AG09309 (cell line): ENCODE measurements at places on chromosomes 13 and 19.

GRCh38 chr19:27770095-27770494 is 1442.9 kb downstream of the UQCRFS1 start:
- no peak for DNase-seq

GRCh38 chr13:36082806-36083205 is 48.4 kb downstream of the DCLK1 start:
- DNase-seq: no peak

- no peak for DNase-seq
Measured at GRCh38 chr13:48626077-48626449, 27.7 kb upstream of the CYSLTR2 start.

DNA sequence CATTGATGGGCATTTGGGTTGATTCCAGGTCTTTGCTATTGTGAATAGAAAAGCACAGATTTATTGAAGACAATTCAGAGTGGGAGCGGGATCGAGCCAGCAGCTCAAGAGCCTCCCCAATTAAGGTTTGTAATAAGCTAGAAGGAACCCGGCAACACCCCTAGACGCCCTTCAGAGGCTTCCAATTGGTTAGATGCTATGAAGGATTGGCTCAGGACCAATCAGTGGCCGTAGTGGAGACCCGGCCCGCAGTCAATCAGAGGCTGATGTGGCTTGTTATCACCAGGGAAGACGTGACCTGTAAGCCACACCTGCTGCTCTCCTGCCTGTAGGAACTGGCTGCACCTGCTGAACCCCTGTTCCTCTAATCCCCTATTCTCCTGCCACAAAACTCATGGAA is 14.6 kb downstream of the SIGLEC11 start:
- DNase-seq: no peak

- DNase-seq: no peak
Measured at GRCh38 chr13:98813993-98814392, 61.5 kb upstream of the SLC15A1 start.

DNA sequence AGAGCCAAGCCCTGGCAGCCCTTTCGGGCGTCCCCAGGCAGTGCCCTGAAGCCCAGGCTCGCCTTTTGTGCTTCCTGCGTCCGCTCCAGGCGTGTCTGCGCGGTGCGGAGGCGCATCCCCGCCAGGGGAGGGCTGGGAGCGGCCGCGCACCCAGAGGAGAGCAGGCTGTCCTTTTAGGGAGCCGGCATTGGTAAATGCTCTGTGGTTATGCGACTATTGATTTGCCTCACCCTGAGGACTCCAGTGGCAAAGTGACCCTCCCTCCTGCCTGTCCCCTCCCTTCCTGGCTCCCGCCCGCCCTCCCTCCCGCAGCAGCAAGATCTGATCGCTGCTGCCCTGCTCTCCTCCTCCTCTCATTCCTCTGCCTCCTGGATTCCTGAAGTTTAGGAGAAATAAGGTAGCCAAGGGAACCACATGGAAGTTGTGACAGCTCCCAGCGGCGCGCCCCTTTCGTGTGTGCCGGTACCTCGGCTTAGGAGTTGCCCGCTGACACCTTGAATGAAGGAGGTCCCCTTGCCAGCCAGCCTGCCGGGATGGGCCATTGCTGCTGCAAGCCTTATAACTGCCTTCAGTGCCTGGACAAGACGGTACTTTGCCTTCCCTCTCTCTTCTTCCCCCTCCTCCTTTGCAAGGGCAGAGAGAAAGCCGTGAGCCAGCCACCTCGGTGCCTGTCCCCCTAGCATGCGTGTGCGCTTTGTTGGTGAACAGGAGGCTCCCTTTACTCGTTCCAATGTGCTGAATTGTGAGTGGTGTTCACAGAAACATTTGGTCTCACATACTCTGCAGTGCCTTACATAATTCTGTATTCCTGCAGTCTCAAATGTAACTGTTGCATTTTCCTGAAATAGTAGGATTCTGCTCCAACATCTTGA is 166.9 kb downstream of the SLC7A1 start:
- no peak for DNase-seq

DNA sequence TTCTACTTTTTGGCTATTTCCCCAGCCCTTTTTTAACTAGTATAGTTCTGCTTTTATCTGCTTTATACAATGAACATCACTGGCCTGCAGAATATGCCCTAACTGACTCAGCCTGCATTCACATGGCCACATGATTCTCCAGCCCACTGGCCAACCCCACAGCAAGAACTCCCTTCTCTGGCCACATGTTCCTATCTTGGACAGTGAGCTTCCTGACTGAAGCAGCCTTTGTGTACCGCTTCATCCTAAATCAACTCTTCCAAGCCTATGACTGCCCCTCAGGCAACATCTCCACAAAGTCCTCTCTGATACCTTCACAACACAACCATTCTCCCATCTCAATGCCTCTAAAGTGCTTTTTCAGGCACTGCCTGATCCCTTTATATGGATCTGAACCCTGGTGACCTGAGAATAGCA is 214.1 kb downstream of the COL4A1 start:
- no peak for DNase-seq

GRCh38 chr19:15372470-15372869 is 7.1 kb downstream of the AKAP8 start:
- no peak for DNase-seq

- DNase-seq: no peak
Measured at GRCh38 chr19:49999371-50000010, 25.7 kb downstream of the VRK3 start.

DNA sequence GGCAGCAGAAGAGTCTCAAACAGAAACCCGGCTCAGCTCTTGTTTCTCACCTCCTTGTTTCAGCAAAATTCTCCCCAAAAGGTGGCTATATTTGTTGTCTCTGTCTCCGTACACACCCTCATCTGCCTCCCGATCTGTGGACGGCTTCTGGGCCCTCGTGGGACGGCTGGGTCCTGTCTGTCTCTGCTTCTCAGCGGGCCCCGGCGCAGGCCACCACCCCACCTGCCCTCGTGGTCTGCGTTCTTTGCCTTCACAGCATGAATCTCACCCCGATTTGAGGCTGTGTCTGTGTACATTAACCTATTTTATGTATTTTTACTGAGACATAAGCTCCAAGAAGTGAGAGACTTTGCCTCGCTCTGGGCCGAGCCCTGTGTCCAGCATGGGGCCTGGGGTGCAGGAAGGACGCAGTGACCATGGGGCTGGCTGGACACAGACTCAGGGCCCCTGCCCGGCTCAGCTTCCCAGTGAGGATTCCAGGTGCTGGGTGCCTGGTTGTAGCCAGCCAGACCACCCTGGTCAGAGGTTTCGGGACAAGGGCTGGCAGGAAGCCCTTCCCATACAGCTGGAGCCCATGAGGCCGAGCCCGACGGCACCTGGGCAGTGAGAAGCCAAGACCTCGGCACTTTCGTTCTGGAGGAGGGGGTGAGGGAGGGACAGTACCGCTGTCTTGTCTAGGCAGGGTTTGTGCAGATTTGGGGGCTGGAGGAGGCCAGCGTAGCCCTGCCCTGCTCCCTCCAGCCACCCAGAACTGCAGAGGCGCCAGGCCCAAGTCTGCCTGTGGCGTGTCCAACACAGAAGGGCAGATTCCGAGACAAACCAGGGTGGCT is 78.5 kb upstream of the MCF2L start:
- DNase-seq: no peak

DNA sequence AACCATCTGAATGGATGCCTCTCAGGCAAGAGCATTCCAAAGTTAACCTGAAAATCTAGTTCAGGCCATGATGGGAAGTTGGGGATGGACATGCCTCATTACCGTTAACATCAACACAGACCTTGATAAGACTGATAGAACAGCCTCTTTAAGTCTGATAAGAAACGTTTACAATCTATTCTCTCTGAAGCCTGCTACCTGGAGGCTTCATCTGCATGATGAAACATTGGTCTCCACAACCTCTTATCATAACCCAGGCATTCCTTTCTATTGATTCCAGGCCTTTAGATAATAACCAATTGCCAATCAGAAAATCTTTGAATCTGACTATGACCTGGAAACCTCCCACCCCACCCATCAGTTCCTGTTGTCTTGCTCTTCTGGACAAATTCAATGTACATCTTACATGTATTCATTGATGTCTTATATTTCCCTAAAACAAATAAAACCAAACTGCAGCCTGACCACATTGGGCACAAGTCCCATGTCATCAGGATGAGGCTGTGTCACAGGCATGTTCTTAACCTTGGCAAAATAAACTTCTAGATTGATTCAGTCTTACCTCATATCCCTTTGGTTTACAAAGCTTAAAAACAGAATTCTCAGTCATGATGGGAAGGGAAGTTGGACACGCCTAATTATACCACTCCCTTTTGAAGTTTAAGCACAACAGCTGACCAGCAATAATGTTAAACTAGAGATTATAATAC is 843.8 kb upstream of the SPRY2 start:
- no peak for DNase-seq

DNA sequence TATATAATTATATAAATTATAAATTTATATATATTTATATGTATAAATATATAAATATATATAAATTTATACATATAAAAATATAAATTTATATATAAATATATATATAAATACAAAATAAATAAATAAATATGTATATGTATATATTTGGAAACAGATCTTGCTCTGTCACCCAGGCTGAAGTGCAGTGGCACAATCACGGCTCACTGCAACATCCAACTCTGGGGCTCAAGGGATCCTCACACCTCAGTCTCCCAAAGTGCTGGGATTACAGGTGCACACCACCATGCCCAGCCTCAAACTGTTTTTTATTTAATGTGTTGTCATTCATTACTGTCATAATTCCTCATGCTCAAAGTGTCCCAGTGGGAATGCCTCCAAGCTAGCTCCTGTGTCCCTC is 25.2 kb upstream of the PDCD5 start:
- DNase-seq: no peak

- DNase-seq: no peak
Measured at GRCh38 chr19:49210108-49210900, 52.7 kb downstream of the TRPM4 start.

DNA sequence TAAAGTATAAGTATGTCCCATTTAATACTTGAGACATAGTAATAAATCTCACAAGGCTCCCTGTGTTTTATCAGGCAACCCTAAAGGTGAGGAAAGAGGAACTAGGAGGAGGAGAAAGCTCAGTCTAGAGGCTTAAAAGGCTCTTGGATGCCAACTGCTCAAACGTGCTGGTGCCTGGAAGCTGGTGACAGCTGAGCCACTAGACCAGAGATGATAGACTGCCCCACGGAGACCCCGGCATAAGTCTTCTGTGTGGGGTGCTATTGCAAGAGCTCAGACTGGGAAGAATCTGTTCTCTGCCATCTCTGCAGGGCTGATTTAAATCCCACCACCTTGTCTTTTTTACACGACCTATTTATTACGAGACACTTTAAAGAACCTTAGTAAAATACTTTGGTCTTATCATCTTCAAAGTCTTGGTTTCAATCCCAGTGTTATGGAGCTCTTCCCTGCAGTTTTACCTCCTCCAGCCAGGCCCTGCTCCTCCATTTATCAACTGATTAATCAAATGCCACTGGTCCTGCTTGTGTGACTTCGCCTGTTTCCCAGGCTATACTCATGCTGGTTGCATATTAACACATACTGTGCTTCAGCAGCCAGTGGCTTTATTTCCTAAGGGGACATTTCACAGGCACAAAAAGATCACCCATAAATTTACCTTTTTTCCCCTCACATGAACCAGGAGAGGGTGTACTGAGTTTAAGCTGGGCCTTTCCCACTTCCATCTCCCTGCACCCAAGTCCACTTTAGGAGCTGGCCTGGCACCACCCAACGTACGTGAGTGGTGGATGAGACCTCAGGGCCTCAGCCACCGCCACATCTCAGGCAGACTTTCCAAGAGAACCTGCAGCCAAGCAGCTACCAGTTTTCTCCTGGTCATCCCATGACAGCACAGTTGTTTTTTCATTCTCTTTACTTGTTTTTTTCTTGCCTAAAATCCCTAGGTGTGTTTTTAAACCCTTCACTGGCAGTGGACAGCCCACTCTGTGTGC is 7.8 kb upstream of the ATP12A start:
- DNase-seq: no peak

- DNase-seq: no peak
Measured at GRCh38 chr13:32581177-32581786, 5.0 kb upstream of the PDS5B start.

GRCh38 chr19:31681121-31681520 is 331.9 kb upstream of the TSHZ3 start:
- no peak for DNase-seq

- DNase-seq: no peak
Measured at GRCh38 chr13:107348471-107348870, 780.5 kb upstream of the ARGLU1 start.

GRCh38 chr19:17469481-17470067 is 750 bp upstream of the SLC27A1 start:
- peak; percentile 74 for DNase-seq

DNA sequence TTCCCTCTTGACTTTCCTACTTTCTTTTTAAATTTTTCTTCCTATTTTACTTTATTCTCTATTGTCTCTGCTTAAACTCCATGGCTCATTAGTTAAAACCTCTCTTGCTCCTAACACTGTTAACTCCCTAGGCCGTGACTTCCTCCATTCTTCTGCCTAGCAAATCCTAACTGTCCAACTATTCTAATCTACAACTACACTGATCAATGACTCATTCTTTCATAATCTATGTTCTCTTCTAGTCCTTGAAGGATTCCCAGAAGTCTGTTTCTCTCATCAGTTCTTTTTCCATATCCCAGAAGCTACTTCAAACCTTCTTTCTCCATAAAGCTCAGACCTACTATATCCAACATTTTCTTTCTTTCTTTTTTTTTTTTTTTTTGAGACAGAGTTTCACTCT is 66.9 kb downstream of the MICU2 start:
- DNase-seq: no peak

GRCh38 chr13:34216256-34216655 is 398.3 kb downstream of the RFC3 start:
- no peak for DNase-seq

- no peak for DNase-seq
Measured at GRCh38 chr19:4692251-4693077, 22.3 kb upstream of the MYDGF start.

DNA sequence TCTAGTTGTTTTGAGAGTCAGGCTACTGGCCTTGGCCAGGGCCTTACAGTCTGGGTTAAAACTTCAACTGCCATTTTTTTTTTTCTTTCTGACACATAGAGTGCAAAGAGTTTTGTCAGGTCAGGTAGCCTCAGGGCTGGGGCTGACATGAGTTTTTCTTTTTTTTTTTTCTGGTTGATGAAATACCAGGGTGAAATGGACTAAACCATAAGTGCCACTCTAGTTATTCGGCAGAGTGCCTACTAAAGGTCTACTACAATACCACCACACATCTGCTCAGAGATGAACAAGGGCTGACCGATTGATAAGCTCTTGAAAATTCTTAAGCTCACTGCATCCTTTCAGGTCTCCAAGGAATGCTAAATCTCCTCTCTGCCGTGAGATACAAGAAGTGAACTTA is 4.4 kb upstream of the ZNF320 start:
- DNase-seq: no peak

GRCh38 chr13:29587645-29588044 is 7.8 kb downstream of the SLC7A1 start:
- no peak for DNase-seq

GRCh38 chr19:45346449-45346848 is 5.9 kb downstream of the KLC3 start:
- no peak for DNase-seq

GRCh38 chr19:17555929-17556813 is 722 bp downstream of the COLGALT1 start:
- DNase-seq: no peak

- no peak for DNase-seq
Measured at GRCh38 chr19:35093430-35093829, 22.2 kb upstream of the FXYD3 start.
